ENCODE measurements at places on chromosomes 16 and 17. TPM values are rescaled to one million over a fixed set of nuclear protein-coding genes. Genes with fewer than 3 reads are reported as not detected.
A peak's percentile ranks its signal among the peaks of the same experiment; 100 is the strongest.

GRCh38 chr17:21089145-21089544 lies 37.6 kb upstream of the DHRS7B start:
- no peak for DNase-seq

- DNase-seq = no peak
Observed at GRCh38 chr17:32807577-32807976, 69.3 kb downstream of the MYO1D start.

GRCh38 chr16:87964049-87964659 lies 12.9 kb downstream of the BANP start:
- DNase-seq = no peak

DNA sequence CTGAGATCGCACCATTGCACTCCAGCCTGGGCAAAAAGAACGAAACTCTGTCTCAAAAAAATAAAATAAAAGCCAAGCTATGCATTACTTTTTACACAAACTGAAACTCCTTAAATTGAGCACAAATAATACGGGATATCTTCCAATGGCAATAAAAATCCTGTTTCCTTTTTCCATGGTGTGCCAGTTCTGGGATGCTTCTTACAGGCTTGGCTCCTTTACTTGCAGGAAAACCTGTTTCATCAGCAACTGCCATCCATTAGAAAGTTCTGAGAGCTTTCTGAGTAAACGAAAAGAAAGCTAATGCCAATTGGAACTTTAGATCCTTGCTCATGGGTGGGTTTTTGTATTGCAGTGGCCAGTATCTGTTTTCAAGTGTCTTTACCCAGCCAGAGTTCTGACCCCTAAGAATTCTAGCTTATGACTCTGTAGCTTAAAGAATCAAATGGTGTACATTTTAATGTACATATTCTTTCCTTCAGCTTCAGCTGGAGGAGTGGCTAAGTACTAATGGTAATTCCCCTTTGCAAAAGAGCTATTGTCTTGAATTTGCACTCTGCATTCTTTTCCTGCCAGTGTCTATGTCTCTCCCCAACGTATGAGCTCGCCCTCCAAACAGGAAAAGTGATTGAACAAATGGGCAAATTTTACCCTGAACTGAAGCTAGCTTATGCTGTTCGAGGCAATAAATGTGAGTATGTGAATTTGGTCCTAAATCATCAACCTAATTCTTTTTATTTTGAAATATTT lies 21.5 kb upstream of the DDX19A start:
- DNase-seq = no peak

DNA sequence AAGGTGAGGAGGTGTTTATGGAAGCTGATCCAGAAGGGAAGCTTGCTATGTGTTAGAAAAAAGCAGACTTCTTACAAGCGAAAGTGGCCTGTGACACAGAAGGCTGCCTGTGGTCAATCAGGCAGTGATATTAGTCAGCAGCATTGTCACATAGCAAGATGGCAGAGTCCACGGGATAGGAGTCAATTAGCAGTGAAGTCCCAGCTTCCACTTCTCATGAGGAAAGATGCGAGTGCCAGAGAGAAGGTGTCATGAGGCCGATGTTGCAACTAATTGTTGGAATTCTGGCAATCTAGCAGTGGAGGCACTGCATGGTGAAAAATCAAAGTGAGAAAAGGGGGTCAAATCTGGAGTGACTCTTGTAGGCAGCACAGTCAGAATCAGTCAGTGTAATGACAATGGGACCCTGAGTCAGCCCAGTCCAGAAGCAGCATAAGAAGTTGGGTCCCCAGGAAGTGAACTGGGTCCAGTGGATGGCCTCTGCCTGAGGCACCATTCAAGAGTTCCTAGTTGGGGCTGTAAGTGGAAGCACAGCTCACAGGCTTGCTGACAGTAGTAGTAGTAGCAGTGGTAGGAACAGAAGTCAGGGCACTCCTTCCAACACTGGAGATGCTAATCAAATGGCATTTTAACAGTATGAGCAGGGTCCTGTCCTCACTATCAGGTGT lies 85.1 kb downstream of the TNFRSF13B start:
- DNase-seq = peak; percentile 62

DNA sequence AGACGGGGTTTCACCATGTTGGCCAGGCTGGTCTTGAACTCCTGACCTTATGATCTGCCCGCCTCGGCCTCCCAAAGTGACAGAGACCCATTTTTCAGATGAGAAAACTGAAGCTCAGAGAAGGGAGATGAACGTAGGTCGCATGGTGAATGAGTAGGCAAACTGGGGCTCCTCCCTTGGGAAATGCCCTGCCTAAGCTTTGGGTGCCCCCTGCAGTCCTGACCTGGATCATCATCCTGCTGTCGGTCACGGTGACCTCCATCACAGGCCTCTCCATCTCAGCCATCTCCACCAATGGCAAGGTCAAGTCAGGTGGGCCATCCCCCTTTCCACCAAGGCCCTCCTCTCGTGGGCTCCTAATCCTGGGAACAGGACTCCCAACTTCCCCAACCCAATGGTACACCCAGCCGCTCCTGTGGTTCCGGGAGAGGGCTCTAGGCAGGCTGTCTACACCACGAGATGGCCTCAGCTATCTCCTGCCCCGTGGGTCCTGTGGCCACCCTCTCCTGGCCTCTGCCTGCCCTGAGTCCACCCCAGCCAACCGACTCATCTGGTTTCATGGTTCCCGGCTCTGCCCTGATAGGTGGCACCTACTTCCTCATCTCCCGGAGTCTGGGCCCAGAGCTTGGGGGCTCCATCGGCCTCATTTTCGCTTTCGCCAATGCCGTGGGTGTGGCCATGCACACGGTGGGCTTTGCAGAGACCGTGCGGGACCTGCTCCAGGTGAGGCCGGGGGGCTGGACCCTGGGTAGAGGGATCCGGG lies 4.7 kb downstream of the SLC12A3 start:
- no peak for DNase-seq

DNA sequence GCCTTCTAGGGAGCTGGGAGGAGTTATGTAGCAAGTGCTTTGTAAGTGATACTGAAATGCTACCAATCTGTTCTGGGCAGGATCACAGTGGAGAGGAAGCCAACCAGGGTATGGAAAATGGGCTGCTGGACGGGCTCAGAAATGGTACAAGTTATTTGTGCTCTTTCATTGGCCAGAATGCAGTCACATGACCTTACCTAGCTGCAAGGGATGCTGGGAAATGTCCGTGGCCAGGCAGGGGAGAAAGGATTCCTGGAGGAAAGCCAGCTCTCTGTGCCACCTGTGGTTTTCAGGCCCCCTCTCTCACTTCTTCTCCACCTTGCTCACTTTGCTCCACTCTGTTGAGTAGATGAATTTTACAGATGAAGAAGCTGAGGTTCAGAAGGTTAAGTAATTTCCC lies 4.8 kb downstream of the EEF2K start:
- no peak for DNase-seq

GRCh38 chr17:63996430-63997182 lies 1.5 kb upstream of the PRR29 start:
- no peak for DNase-seq

DNA sequence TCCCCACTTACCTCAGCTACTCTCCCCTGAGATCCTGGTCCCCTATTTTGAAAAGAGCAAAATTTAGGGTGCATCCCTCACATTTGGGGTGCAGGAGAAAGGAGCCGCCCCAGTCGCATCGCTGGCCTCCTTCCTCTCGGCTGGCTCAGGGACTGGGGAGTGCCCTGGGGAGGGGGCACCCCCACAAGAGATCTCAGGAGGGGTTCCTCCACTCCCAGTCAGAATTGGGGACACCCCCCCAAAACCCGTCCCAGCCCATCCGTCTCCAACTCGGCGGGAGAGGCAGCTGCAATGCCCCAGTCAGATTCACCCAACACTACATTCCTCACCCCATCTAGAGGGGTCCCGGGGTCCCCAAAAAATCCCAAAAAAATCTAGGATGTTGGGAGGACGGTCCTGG lies 3.5 kb upstream of the BCL6B start:
- DNase-seq = no peak

DNA sequence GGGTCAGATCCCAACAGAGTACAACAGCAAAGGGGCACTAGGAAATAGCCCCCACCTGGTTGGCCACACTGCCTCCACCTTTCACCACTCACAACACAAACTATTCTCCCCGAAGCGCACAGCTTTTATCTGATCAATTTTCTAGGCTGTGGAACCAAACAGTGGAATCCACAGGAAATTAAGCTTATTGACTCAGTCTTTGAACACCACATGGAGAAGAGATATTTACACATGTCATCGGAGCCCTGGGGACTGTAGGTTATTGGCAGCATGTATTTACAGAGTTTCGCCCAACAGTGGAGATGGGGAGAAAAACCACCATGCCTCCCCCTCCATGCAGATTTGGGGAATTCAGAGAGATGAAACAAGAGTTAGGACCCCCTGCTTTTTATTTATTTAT lies 154.8 kb downstream of the XYLT1 start:
- no peak for DNase-seq

- no peak for DNase-seq
Observed at GRCh38 chr16:76946879-76947278, 244.1 kb upstream of the MON1B start.

- peak; percentile 99 for DNase-seq
Observed at GRCh38 chr16:4693296-4693955, at the start of gene NUDT16L1. Gene NUDT16L1 (plus strand): TSS chr16:4693562. CDS start chr16:4693727, 165 bp downstream.

DNA sequence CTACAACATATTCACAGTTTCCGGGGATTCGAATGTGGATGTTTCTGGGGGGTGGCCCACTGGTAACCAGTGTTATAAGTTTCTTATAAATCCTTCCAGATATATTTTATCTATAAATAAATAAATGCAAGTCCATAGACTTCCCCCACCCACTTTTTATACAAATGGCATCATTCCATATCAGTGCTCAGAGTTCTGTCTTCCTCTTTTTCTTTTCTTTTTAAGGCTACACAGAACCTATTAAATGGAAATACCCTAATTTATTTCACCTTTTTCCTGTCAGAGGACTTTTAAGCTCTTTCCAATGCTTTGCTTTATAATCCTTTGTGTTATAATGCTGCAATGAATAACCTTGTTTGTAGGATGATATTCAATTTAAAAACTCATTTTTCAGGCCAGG lies 3.8 kb downstream of the LGALS9 start:
- no peak for DNase-seq

DNA sequence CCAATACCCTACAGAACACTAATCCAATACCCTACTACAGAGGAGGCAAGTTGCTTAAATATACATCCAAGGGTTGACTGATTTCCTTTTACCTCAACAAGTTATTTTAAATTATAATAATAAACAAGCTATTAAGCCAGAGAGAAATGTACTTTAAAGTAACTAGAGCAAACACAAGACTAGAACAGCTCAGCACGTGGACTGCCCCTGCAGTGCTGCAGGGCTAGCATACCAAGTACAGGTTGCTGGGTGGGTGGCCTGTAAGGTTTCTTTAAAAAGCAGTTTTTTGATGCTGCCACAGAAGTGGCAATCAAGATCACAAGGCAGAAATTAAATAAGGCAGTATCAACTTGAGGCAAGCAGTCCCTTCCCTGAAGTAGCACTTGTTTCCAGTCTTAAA lies 63.5 kb downstream of the PARN start:
- DNase-seq = no peak

DNA sequence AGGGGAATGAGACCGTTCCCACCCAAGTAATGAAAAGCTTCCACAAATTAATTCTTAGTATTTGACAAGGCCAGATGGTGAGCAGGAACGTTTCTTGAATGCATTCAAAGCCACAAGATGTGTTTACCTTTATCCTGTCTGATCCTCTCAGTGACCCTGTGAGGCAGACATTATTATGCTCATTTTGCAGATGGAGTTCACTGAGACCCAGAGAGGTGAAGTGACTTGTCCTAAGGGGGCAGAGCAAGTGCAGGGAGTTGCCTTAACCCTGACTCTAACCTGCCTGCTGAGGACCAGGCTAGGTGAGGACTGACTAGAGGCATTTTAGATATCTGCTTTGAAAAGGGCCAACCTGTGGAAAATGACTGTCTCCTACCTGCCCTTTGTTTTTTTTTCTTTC lies 156.7 kb downstream of the HAPSTR1 start:
- DNase-seq = no peak

- DNase-seq = no peak
Observed at GRCh38 chr17:63675607-63676546, 24.0 kb downstream of the LIMD2 start.

TP53TG3F gene
- not detected for total RNA-seq

KRTAP16-1 gene
- not detected for total RNA-seq

ETV4 gene
- total RNA-seq = 6.5 TPM

MYO15A gene
- total RNA-seq = 0.37 TPM

HSD11B2 gene
- total RNA-seq = 0.68 TPM

BCL6B gene
- total RNA-seq = not detected
